ENCODE measurements at places on chromosomes 11 and 22. TPM values are rescaled to one million over a fixed set of nuclear protein-coding genes. Genes with fewer than 3 reads are reported as not detected.

DNA sequence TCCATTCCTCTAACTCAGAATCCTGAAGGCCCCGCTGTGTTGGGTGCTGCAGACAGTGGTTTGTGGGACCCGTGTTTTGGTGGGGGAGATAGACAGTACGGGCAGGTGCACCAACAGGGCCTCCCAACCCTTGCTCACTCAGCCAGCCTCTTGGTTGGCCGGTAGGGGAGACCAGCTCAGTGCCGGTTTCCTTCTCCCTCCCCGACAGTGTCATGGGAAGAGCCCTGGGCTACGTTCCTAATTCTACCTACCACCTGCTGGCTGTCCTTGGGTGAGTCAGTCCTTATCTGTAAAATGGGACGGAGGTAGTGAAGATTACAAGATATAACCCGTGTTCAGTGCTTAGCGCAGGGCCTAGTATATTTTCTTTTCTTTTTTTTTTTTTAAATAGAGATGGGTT, 5.9 kb downstream of the TMEM134 start:
- DNase-seq: no peak

DNA sequence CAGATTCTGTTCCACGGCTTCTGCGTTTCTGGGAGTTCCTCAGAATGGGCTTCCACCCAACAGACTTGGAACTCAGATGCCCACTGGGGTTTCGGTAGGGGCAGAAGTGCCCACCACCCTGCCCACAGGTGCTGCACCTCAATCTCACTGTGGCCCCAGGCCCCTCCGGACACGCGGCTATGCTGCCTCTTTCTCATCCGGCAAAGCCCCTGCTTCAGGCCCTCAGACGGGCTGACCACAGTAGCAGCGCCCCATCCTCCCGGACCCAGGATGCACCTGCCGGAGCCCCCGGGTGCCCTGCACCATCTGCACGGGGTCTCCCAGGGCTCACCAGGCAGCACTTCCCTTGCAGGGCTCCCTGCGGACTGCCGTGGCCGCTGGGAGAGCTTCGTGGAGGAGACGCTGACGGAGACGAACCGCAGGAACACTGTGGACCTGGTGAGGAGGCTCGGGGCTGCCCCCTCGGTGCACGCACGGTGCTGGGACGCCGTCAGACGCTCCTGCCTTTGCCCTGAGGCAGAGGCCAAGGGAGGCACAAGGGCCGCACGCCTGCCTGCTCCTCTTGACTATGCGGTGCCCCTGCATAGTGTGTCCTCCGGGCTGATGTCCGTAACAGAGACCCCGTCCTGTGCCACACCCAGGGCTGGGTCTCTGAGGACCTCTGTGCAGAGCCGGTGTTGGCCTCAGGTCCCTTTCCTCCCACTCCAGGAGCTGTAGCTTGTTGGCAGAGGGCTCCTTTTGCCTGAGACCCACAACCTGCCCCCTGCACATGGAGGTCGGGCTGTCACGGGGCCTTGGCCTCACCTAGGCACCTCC, 38.6 kb downstream of the SBF1 start:
- no peak for DNase-seq

DNA sequence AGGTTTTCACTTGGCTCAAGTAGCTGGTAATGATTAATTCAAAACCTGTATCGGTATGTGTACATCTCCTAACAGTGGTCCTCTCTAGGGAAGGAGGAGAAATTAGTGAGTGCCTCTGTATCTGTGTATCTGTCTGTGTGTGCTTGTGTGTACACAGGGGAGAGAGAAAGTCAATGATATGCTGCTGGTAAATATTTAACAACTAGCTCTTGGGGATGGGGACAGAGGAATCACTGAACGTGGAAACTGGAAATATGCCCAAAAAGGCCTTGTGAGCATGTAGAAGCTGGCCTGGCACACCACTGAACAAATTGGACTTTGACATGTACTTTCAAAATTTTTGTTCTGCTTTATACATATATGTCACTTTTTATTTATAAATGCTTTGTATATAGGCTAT, 214.0 kb upstream of the SYN3 start:
- DNase-seq: no peak

- DNase-seq: no peak
Measured at GRCh38 chr22:47176026-47176389, 413.6 kb downstream of the TBC1D22A start.

DNA sequence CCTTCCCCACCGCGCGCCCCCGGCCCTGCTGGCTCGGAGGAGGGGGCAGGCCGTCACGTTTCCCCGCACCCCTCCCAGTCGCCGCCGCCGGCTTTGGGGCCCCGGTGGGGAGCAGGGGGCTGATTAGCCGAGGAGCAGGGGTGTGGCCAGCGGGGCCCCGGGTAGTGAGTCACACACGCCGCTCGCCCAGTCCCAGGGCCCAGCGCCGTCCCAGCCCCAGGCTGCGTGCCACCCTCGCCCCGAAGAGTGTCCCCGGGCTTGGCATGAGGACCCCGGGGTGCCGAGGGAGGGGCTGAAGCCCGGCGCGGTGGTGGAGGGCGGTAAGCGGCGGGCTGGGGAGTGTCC, 34.4 kb downstream of the PRDM11 start:
- peak; percentile 79 for DNase-seq

- peak; percentile 51 for DNase-seq
Measured at GRCh38 chr22:28051787-28052356, 132.8 kb upstream of the PITPNB start.

DNA sequence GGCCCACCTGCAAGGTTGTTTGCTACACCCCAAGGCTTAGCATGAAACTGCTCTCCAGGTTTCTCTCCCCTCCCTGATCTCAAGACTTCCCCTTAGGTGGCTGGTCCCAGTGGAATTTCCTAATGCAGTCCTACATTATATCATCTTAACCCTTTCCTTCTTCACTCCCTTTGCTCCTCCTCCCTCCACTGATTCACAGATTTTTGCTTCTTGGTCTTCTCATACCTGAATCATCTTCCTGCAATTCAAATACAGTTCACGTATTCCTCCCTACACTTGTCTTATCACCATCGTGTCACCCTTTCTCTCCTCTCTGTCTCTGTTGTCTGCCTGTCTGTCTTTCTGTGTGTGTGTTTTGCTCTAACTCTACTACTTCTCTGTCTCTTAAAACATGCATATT, 17.0 kb downstream of the MMP10 start:
- no peak for DNase-seq

- no peak for DNase-seq
Measured at GRCh38 chr11:22510010-22510409, 115.6 kb downstream of the FANCF start.

DNA sequence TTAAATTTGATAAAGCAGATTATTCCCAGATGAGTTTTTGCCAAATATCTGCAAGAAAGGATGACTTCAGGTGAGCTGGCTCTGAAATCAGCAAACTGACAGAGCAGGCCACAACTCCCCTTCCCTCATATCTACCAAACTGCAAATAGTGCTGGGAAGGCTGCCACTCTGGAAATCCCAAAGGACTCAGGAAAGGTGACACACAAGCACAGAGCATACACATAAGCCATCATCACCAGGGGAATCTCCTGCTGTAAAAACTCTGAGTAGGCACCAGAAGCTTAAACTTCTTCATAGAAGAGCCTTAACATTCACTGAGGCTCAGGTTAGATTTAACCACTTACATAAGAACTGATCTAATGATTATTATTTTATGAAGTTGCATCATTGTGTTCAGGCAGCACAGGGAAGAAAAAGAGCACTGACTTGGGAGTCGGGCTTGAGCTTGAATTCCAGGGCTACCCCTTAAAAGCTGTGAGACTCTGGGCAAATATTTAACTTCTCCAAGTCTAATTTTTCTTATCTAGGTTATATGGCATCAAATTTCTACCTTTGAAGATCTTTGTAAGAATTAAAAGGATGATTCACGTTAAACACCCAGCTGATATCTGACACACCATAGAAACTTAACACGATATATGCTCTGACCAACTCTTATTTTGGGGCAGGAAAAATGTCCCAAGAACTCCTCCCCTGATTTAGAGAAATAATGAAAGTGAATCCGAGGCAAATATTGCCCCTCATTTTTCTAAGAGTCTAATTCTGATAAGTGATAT, 15.0 kb downstream of the SYTL2 start:
- DNase-seq: no peak

DNA sequence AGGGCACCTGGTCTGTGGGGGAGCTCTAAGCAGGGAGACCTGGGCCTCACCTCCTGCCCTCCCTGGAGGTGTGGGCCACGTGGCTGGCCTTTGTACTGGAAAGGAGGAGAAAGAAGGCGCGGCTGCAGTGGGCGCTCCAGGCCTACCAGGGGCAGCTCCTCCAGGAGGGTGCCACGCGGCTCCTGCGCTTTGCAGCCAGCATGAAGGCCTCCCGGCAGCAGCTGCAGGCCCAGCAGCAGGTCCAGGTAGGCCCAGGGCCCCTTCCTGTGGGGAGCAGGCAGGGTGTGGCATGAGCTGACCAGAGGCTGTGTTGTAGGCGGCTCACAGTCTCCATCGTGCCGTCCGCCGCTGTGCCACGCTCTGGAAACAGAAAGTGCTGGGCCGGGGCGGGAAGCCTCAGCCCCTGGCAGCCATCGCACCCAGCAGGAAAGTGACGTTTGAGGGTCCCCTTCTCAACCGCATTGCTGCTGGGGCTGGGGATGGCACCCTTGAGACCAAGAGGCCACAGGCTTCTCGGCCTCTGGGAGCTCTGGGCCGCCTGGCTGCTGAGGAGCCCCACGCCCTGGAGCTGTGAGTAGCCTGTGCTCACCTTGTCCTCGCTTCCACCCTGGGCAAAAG, 48.6 kb downstream of the PISD start:
- DNase-seq: no peak

GRCh38 chr22:29382580-29383302, 5.6 kb downstream of the AP1B1 start:
- no peak for DNase-seq

GRCh38 chr22:50247748-50248147, 2.9 kb upstream of the TUBGCP6 start:
- no peak for DNase-seq

GRCh38 chr11:83024270-83024854, 47.3 kb downstream of the RAB30 start:
- DNase-seq: no peak

GRCh38 chr22:38222797-38223119, 21.0 kb downstream of the MAFF start:
- DNase-seq: no peak

DNA sequence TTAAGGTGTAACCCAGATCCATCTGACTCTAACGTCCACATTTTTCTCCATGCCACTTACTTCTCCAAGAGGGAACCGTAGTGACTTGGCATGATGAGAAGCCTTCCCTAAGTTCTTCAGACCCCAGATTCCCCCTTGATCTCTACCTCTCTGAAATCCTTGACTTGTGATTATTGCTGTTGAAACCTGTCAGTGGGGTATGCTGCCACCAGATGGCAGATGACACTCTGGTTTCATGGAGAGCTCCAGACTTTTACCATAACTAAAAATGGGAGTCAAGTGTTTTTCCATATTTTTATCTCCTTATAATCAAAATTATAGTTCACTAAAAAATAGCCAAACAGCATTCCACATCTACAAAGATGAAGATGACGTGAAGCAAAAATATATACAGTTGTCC, 504.2 kb downstream of the SOX6 start:
- DNase-seq: no peak

DNA sequence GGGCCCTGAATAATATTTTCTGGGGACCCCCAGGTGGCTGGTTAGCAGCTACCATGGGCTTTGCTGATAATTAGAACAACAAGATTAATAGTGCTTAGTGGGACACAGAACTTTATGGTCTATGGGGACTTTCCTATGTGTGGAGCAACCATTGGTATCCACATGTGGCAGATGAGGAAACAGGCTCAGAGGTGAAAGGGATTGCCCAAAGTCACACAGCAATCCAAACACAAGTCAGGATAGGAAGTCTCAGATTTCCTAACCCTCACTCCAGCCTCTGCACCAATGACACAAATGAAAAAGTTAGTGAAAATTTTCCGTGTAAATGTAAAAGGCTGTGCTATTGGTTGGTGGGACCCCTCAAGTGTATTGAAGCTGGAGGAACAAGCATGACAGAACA, 15.3 kb upstream of the SLCO2B1 start:
- no peak for DNase-seq

GRCh38 chr11:83865636-83866461, 579.7 kb upstream of the CCDC90B start:
- DNase-seq: no peak

DNA sequence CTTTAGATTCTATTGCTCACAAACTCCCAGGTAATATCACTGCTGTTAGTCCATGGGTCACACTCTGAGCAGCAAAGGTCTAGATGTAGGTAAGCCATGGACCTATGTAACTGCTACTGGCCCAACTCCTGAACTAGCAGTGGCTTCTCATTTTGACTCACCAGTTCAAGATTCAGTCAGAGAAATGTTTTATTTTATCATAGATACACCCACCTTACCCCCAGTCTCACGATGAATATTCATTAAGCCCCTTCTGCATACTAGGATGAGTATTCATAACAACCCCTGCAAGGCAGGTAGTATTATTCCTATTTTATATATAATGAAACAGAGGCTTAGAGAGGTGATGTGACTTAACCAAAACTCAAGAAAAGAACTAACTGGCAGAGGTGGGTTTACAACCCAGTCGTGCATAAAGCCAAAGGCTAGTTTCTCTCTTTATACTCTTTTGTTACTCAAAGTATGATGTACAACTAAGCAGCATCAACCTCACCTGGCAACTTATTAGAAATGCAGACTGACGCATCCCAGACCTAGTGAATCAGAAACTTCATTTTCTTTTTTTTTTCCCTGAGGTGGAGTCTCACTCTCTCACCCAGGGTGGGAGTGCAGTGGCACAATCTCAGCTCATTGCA, 957.6 kb upstream of the CCDC90B start:
- DNase-seq: no peak

GRCh38 chr22:32926600-32926999, 125.1 kb downstream of the TIMP3 start:
- no peak for DNase-seq

DNA sequence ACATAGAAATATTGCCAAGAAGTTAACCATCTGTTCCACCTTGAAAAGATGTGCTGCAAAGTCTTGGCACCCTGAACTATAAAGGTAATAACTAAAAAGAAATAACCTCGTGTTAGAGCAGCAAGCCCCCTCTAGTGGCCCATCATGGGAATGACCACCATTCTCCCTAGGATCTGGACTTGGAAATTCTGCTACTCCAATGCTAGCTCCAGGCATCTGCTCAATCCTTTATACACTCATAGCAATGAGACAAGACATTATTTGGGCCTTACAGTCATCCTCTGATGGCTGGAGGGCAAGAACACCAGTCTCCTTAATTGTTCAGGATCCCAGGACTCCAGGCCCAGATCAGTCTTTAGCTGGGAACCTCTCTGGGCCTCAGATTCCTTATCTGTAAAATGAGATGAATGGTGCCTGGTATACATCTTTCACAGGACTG, 76.0 kb downstream of the CWC15 start:
- DNase-seq: peak; percentile 23

- peak; percentile 35 for DNase-seq
Measured at GRCh38 chr22:36362932-36363331, 24.8 kb downstream of the MYH9 start.

The PANX3 gene
- total RNA-seq: not detected

The RAB36 gene
- total RNA-seq: not detected

The PANX1 gene
- 16.8 TPM for total RNA-seq

The OTOG gene
- not detected for total RNA-seq

The ARHGAP8 gene
- total RNA-seq: not detected

The ART5 gene
- total RNA-seq: not detected

The CELSR1 gene
- 0.59 TPM for total RNA-seq

The ZBTB16 gene
- not detected for total RNA-seq

The FOLR1 gene
- 0.23 TPM for total RNA-seq

The SYT7 gene
- 9.9 TPM for total RNA-seq

The GRAP2 gene
- not detected for total RNA-seq
